ENCODE measurements at places on chromosomes 1 and 21.

DNA sequence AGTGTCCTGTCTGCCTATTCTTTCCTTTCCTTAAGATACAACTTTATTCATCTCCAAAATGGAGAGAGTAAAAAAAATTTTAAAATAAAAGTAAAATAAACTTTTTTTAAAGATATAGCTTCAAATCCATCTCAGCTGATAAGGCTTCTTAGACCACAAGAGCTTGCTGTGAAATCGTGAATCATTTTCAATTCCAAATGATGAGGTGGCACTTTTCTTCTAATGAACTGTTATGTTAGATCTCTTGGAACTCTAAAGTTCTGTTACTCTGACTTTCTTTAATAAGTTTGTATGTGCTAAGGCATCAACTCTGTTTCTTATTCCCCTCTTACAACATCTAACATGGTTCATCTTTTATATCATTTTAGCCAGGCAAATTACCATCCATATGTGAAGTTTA is 4.5 kb downstream of the SH3GLB1 start:
- no peak for DNase-seq

- DNase-seq: no peak
These were observed 47.5 kb downstream of the SYDE2 start for GRCh38 chr1:85153149-85153891.

GRCh38 chr1:35539073-35539823 is 18.0 kb downstream of the KIAA0319L start:
- no peak for DNase-seq

DNA sequence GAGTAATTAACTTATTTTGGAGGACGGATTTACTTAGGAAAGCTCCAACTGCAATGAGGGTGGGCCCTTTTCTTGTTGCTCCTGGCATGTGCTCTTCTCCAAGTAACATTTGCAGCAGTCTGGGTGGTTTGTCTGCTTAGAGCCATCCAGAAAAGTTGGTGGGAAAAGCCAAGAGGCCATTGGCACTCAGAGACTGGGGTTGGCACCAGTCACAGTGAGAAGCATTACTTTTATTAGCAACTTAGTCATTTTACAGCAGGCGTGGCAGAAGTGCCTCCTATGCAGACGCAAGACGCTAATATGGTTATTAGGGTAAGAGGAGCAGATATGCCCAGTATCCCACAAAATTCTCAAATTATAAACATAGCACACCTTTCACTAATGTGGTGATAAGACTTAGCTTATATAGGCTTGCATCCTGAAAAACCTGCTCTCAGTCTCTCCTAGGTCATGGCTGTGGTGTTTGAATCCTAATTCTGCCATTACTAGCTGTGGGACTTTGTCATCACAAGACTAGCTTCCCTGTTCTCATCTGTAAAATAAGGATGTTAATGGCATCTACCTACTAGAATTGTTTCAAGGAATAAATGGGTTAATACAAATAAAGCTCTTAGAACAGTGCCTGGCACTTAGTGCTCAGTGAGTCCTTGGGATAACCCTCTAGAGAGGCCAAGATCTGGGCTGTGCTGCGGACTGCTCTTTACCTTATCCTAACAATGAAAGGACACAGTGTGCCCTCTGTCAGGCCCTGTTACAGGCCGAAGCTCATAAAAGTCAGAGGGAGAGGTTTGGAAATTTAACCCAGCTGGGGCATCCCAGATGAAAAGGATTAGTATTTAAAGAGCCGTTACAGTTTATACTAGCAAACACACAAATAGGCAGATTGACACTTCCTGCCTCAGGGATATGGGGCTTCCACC is 154.6 kb downstream of the ROR1 start:
- no peak for DNase-seq

- no peak for DNase-seq
These were observed 42.0 kb downstream of the SYF2 start for GRCh38 chr1:25190260-25190659.

DNA sequence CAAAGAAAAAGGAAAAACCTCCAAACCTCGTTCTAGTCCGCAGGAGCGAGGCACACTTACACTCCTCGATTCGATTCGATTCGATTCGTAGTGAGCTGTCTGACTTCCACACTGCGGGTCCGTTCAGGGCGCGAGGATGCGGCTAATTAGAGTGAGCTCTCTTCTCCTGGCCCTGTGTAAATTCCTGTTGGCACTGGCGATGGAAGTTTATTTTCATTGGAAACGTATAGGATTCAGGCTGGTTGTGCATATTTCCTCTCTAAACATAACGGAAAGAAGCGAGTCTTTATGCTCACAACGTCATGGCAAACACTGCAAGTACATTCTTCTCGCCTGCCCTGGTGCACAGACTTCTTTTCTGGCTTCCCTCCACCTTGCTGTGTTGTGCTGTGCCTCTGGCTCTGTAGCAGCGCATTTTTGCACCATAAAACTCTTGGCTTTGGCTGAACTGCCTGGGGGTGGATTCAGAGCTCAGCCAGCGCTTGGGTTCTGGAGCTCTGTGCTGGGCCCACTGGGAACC is 2.7 kb downstream of the HUNK start:
- no peak for DNase-seq

DNA sequence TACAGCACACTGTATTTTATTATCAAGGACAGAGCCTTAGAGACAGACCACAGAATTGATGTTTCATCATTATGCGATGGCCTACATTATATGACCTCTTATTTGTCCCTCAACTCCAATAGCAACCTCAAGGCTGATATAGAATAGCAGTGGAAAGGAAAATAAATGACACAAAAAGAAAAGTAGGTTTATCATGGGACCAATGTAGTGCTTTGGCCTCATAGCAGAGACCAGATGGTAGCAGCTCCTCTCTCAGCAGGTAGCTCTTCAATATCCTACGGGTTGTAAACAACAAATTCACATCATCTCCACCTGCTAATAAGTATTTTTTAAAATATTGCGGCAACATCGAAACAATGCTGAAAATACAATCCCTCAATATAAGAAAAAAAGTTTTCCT is 25.2 kb downstream of the ANP32E start:
- DNase-seq: no peak

DNA sequence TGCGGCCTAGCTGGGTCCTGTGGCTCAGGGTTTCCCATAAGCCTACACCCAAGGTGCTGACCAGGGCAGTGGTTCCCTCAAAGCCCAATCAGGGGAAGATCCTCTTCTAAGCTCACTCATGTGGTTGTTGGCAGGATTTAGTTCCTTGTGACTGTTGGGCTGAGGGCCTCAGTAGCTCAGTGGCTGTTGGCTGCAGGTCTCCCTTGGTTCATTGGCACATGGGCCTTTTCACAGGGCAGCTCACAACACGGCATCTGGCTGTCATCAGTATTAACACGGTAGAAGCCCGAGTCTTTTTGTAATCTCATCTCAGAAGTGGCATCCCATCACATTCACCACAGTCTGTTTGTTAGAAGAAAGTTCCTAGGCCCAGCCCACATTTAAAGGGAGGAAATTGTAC is 188.2 kb upstream of the HMCN1 start:
- no peak for DNase-seq

DNA sequence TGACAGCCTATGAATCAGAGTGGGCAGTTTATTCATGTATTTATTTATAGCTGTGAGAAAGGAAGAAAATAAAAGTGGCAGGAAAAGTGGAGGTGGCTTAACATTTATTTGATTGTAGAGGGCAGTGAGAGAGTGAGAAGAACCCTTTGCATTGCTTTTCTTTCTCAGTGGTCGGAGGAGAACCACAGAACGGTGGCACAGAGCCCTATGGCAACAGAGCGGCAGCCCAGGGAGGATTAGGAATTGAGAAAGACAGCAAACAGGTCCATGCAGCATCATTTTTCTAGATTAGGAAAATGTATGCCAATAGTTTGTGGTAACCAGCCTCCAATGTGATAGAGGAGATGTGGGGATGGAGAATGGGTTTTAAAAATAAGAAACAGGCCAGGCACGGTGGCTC is 53.1 kb downstream of the NMNAT2 start:
- DNase-seq: no peak

DNA sequence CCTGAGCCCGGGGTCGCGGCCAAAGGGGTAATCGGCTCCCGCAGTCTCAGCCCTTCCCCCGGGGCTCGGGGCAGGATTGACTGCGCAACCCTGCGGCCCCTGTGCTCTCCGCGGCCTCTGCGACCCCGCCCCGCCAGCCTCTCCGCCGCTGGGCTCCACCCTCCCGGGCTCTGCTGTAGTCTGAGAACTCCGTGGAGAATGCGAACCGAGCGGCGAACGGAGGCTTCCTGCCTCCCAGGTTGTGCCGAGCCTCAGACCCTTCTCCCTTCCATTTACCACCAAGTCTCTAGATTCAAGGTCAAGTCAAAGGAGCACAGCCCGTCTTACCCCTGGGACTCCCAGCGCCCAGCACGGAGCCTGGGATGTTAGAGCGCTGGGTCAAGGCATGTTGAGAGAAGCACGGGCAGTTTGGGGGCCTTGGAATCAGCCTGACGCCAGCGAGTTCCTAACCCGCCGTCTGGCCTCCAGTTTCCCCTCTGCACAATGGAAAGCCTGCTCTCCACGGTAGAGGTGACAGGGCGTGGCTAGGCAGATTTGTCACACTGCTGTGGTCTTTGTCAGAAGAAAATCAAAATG is 3.0 kb downstream of the ATP2B4 start:
- DNase-seq: no peak

DNA sequence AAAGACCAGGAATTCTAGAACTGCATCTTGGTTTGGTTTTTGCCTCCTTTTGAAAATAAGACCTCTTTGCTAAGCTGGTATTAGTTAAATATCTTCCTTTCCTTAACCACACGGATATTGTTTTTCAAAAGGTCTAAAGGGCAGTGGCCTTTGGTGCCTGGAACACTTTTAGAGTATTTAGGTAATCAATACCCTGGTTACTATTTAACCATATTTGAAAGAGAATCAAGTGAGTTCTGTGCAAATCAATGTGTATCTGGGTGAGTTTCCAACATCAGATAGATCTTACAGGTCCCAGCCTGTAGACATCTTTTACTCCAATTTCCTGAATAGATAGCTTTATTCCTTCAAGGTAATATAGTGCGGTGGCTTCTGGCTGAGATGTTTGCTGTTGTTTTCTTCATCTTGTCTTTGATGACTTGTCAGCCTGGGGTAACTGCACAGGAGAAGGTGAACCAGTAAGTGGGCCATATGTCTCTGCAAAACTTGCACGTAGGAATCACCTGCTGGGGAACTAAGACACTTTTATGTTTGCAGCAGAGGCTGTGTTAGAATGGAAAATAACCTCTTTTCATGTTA is at the start of gene C8A:
TSS of gene C8A (plus strand) at position 277 of the 579 bp plus-strand sequence. CDS start at position 382, 105 bp downstream.
- DNase-seq: no peak

DNA sequence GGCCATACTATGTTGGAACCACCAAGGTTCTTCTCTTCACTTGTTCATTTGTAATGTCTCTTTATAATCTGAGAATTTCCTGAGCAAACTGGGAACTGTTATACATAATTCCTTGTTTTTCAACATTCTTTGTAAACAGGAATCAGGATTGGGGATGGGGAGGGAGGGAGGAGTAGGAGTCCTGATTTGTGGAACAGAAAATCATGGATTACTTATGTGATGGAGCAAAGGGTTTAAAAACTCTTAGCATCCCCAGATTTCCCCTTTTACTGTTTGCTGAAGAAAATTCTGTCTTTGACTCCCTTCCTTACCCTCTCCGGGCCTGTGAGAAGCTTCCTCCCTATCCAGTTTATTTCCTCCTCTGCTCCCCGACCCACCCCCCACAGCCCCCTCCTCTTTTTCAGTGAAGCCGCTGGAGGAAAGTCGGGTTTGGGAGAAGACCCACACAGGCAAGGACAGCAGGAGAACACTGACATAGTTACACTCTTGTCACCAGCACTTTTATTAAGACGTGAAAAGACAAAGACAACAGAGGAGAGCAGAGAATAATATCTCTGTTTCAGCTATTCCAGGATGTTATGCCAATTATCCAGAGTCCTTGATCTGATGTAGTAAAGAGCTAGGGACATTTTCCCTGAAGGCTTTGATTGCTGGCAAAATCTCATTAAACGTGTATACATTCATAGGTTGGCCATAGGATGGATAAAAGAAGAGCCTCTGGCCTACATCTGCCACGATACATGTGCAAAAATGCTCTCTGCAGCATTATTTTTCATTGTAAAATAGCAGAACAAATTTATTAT is 4.6 kb upstream of the NBPF1 start:
- no peak for DNase-seq

DNA sequence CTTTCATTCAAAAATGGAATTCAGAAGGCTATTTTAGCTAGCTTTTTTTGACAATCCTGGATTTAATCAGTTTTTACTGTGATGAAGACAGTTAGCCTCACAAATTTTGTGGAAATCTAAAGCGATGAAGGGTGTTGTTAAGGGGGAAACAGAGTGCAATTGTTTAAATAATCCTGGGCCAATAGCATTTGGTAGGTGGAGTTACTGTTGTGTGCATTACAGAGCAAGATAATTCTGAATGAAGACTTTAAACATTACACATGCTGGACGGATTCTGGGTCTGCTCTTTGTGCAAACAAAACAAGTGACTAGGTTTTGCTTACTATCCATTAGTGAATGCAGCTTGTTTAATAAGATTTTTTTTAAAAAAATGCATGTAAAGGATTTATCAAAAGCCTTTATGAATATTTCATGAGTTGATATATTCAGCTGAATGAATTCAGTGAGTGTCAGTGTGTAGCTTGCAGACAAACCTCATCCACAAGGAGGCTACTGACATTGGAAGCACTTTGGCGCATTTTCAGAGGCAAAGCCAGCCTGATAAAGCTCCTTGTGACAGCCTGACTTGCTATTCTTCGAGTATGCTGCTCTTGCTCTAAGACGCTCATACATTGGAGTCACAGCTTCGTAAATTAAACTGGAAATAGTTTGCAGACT is 199.6 kb downstream of the PDE4B start:
- no peak for DNase-seq

DNA sequence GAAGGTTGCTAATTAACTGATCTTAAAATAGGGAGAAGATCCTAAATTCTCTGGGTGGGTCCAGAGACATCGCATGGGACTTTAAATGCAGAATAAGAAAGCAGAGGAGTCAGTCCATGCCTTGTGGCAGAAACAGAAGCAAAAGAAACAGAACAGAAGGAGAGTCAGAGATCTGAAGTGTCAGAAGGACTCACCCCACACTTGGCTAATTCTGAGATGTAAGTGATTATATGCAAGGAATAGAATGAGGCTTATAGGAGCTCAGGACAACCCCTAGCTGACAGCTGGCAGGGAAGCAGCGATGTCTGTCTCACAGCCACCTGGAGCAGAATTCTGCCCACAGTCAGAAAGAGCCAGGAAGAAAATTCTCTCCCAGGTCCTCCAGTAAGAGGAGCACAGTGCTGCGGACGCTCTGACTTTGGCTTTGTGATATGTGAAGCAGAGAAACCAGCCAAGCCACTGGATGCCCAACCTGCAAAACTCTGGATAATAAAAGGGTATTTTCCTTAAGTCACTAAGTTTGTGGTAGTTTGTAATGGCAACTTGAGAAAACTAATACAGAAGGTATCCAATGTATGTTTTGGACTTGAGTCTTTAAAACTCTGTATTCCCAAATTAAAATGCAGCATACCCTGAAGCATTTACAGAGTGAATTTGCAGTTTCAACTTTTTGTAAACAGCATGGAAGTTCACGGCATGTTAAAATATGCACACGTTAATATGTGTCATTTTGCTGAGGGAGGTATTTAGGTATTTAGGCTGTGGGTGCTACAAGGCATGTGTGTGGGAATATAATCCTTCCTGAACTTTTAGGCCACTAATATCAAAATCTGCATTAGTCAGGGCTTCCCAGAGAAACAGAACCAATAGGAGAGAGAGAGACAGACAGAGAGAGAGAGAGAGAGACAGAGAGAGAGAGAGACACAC is 388.5 kb downstream of the PCP4 start:
- no peak for DNase-seq

- DNase-seq: no peak
These were observed 2.3 kb upstream of the TCEA3 start for GRCh38 chr1:23426828-23427227.

GRCh38 chr1:182601416-182601786 is 2.8 kb downstream of the RGS16 start:
- no peak for DNase-seq
